Kasumi-1 (cell line): ENCODE measurements at places on chromosomes 1 and 21.
A peak's percentile ranks its signal among the peaks of the same experiment; 100 is the strongest.

GRCh38 chr1:1748686-1749321 is 24.6 kb upstream of the CDK11A start:
- DNase-seq: no peak

DNA sequence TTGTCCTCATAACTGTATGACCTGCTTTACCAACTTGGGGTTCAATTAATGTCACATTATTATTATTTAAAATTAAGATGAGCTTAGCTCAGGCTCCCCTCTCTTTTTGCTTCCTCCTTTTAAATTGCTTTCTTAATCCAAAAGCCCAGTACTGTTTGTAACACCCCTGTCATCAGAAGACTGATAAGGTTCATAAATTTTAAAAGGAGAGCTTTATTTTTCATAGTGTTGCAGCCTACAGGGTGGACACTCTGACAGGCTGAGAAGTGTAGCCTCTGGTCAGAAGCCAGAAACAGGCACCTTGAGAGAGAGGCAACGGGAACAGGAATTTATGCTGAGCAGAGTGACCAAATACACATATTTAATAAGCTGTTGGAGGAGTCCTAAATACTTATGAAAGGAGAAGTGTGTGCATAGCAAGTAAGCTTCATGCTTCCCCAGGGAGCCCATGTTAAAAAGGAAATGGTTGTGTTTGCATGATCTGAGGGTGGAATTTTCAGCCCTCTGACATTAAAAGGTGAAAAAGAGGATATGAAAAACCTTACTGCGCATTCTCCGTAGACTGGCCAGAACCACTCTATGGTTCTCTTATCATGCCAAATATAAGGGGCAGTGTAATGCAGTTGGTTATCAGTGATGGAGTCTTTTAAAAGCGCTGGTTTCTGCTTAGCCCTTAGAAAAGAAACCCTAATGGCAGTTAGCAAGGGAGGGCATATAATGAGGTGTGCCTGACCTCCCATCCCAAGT is 30.5 kb upstream of the FGGY start:
- peak; percentile 20 for DNase-seq

GRCh38 chr1:119347858-119348257 is 20.7 kb upstream of the HAO2 start:
- DNase-seq: no peak

GRCh38 chr1:220952961-220953643 is 73.9 kb downstream of the HLX start:
- no peak for DNase-seq

GRCh38 chr1:13916530-13916929 is 216.5 kb downstream of the PRDM2 start:
- no peak for DNase-seq

GRCh38 chr1:244970744-244971551 is 106.6 kb upstream of the HNRNPU start:
- peak; percentile 89 for DNase-seq
